ENCODE measurements at places on chromosomes 5 and 9.

DNA sequence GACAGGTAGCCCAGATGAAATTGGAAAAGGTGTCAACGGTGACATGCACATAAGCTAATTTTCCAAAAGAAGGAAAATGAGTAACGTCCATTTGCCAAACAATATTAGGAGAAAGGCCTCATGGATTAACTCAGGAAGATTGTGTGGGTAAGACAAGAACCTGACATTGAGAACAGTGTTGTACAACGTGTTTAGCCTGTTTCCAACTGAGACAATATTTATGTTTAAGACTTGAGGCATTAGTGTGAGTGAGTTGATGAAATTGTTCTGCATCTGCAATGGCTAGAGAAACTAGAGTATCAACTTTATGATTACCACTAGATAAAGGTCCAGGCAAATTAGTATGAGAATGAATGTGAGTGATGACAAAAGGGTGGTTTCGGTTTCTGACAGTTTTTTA is 191.3 kb upstream of the RAI14 start:
- DNase-seq = no peak

DNA sequence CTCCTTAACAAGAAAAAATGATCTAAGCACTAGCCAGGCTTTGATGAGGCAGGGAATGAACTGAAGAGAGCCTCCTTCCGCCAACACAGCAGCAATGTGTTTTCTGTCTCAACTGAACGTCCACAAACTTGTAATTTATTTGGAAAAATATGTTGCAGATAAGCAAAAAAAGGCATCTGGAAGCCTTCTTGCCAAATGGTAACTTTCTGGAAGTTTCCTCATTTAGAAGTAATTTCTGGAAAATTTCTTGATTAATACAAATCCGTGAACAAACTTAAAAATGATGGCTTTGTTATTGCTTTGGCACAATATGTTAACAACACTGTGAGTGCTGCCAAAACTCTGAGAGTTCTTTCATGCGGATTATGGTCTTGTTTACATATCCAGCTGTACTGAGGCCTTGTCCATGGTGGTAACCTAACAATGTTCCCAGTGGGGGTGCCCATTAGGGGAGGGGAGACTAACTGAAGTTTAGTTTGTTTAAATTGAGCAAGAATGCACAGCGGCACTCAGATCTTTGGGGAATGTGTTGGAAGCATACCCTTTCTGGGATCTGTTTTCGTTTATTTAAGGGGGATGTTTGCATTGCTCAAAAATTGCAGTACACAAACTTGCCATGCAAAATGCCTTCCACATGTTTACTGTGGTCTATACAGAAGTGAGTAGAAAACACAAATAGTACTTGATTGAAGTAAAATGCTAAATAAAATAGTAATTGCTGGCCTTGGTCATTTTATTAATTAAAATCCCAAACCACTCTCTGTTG is 334.7 kb downstream of the NR2F1-AS1 start:
- no peak for DNase-seq

DNA sequence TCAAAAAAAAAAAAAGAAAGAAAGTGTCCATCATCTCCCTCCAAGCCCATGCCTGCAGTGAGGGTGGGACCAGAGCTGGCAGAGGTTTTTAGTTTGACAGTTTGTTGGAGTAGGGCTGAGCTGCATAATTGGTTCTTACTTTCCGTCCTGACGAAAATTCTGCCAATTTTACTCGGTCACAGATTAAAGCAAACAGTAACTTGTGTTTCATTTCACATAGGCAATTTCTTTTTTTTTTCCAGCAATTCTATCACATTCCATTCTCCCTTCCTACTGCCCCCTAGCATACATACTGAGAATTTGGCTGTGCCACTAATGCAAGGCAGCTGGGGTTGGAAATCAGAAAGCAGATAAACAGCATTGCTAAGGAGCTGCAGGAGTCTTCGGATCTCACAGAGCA is 132.4 kb downstream of the FRMD3 start:
- DNase-seq = no peak

DNA sequence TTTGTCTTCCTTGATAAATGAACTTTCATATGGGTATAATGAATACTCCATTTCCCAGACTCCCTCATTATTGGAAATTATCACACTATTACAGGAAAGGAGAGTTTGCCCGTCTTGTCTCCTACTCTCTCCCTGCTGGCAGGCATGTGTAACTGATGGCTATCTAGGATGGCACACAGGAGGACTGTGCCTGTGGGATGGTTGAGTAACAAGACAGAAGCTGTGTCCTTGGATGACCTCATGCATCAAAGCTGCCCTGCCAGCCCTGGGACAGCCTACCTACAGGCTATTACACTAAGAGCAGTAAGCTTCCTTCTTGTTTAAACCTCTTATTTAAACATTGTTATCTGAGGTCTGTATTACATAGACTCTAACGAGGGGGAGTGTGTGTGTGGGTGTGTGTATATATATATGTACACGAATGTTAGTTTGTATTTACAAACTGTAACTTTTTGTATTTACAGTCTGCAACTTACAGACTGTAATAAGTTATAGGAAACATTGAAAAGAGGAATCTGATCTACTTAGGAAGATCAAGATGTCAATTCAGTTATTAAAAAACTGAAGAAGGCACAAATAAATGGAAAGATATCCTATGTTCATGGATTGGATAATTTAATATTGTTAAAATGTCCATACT is 247.6 kb upstream of the ACO1 start:
- DNase-seq = no peak

GRCh38 chr9:113580041-113580953 is 116.8 kb downstream of the RGS3 start:
- DNase-seq = peak; percentile 68

- no peak for DNase-seq
These were observed 57.8 kb downstream of the AUH start for GRCh38 chr9:91303741-91304415.

- no peak for DNase-seq
These were observed 104.4 kb downstream of the ARHGAP26 start for GRCh38 chr5:142874540-142874939.

All from CD4-positive, alpha-beta T cell treated with Interleukin-10 for 1 hour (primary cell).